T-helper 2 cell (primary cell): ENCODE measurements at places on chromosomes 2 and 18.

- DNase-seq: peak; percentile 59
Observed at GRCh38 chr2:25314514-25315315, 27.0 kb downstream of the DNMT3A start.

GRCh38 chr2:64626146-64626809 is 27.4 kb downstream of the SERTAD2 start:
- DNase-seq: no peak

DNA sequence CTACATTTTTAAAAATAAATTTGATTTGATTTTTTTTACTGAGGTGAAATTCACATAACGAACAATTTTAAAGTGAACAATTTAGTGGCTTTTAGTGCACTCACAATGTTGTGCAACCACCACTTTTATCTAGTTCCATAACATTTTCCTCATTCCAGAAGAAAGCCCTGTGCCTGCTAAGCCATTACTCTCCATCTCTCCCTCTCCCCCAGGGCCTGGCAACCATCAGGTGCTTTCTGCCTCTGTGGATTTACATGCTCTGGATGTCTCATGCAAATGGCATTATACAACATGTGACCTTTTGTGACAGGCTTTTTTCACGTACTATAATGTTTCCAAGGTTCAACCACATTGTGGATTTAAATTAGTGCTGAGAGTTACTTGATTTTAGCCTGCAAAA is 19.9 kb upstream of the LDLRAD4 start:
- DNase-seq: no peak

DNA sequence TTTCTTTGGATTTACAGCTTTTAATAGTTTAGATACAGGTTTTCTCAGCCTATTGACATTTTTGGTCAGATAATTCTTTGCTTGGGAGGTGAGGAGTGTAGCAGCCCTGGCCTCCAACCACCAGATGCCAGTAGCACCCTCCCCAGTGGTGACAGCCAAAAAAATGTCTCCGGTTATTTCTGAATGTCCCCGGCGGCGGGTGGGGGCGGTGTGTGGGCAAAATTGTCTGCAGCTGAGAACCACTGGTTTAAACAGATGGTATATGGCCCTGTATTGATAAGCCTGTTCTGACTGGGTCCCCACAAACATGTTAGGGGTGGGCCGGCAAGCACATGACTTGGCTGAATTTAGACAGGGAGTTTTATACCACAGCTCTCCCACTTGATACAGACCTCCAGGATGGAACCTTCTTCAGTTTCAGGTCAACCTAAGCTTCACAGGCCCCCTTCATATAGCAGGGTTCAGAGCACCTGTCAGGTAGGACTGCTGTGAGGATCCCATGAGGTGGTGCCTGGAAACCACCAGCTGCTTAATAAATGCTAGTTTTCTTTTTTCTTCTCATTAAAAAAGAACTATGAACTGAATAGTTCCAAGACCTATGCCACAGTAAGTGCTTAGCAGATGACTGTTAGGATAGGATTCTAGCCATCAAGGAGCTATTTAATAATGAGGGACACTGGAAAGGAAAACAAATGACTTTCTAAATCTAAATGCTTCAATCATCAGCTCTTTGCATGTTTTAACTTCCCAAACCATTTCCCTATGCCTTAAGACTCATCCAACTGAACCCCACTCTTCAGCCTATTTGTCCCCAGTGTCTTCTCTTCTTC is 18.1 kb downstream of the LPIN2 start:
- DNase-seq: peak; percentile 67

DNA sequence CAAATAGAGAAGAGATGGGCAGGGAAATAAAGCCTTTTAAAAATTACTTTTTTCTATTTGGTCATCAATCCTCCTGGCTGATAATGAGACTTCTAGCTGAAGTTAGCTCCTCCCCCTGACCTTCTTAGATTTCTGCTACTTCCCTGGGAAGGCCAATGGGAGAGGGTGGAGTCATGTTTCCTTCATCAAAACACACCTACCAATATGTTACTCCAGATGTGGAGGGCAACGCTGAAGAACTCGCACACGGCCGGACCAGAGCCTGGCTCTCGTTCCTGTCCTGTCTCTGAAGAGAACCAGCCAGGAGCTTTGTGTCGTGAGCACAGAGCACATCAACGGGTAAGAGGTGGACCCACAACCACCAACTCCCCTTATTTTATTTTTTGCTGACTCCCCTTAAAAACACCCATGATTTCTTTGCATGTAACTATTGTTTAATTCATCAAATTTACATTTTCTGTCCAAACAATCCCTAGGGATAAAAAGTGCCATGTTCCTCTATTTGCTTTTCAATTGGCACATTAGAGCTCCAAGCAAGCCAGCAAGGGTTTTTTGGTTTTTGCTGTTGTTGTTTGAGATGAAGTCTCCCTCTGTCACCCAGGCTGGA is 94.9 kb downstream of the ADD2 start:
- no peak for DNase-seq

GRCh38 chr18:7072593-7072992 is 45.0 kb downstream of the LAMA1 start:
- no peak for DNase-seq

DNA sequence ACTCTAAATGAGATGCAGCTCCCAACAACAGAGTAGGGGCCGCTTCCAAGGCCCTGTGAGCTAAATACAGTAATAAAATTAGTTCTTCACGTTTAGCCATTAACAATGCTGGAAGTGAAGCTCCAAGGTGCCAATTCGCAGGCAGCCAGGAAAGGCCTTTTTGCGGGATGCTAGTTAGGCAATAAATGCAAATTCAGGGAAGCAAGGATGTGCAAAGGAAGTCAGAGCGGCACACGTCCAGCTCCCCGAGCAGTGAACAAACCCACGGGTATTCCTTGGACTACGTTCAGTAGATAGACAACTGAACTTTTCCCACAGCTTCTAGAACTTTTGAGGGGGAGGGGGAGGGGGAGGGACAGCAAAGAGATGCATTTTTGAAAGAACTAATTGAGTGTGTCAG is 6.9 kb downstream of the ZNF516 start:
- no peak for DNase-seq

DNA sequence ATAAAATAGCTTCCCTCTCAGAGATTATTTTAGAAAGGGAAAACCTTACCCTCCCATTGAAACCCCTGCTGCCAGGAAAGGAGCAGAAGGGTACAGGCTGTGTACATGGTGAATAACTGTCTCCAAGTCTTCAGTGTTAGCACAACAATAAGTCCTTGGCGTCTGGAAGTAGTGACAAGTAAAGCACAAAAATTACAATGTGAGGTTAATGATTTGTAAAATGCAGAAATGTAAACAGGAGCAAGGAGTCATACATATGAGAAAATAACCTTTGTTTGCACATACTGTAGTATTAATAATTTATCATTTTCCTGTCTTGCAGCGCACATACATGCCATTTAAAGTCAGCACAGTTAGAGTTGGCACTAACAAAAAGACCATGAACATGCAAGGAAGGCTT is 40.5 kb downstream of the ABHD3 start:
- no peak for DNase-seq

- DNase-seq: no peak
Observed at GRCh38 chr18:51301376-51301775, 103.9 kb upstream of the MEX3C start.

DNA sequence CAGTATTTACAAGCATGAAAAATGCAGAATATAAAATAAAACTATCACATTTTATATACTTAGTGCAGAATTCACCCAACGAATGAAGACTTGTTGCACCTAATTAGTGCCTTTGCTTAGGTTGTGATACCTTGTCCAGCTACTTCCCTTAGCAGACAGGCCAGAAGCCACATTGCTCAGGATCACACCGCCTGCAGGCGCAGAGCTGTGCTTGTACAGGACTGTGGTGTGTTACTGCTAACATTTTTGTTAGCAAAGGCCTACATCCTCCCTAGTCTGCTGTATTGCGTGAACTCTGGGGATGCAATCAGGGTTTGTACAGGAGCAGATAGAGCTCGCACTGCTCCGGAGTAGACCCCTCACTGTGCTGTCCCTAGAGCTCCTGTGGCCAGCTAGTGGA is 336.9 kb downstream of the CBLN2 start:
- DNase-seq: no peak

DNA sequence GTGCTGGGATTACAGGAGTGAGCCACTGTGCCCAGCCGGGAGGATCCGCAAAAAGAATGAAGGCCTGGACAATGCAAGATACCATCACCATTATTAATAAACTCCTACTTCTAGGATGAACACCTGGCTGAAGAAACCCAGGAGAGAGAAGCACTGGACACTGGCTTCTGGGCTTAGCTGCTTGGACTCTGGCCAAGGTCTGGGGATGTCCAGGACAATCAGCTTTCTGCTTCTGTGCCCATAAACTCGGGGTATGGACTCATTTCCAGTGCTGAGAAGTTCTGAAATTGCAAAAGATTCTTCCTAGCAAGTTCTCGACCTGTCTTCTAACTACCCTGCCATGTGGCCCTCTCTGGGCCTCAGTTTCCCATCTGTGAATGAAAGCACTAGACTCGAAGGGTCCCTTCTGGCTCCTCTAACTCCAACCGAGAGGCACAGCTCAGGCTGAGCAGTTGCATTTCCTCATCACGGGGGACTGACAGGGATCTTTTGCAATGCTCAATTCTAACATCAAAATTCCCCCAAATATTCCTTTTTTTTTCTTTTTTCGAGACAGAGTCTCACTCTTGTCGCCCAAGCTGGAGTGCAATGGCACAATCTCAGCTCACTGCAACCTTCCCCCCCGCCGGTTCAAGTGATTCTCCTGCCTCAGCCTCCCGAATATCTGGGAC is 2.4 kb upstream of the SH2D6 start:
- no peak for DNase-seq

GRCh38 chr2:209523041-209523740 is 99.3 kb downstream of the MAP2 start:
- DNase-seq: no peak

GRCh38 chr18:75131381-75132000 is 77.4 kb downstream of the PTGR3 start:
- no peak for DNase-seq

DNA sequence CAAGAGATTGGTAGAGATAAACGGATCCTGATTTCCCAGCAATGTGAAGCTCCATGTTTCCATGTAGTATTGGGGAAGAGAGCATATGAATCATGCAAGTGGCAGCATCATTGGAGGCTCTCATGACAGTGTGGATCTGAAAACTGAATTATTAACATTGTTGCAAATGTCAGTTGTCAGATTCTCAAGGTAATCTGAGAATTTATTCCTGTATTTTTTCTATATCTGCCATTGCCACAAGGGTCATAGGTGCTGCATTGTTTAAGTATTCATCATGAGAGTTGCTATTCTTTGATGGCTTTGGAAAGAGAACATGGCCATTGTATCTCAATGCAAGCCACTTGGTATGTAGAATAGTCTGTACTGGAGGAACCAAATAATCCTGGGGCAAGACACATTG is 1217.0 kb upstream of the ZEB2 start:
- DNase-seq: no peak

DNA sequence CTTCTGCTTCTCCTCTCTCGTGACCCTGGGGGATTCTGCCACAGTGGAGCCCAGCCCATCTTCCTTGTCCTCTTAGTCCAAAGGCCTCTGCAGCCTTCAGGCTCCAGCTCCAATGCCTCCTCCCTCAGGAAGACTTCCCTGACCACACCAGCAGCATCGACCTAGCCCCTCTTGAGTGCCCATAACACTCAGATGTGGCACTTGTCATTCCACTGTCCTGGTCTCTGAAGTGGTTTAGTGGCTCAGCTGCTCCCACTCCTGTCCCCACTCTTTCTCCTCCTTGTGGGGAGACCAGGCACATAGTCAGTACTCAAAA is 97.5 kb downstream of the STPG4 start:
- no peak for DNase-seq

- DNase-seq: no peak
Observed at GRCh38 chr2:213243189-213244044, 40.8 kb upstream of the SPAG16 start.

DNA sequence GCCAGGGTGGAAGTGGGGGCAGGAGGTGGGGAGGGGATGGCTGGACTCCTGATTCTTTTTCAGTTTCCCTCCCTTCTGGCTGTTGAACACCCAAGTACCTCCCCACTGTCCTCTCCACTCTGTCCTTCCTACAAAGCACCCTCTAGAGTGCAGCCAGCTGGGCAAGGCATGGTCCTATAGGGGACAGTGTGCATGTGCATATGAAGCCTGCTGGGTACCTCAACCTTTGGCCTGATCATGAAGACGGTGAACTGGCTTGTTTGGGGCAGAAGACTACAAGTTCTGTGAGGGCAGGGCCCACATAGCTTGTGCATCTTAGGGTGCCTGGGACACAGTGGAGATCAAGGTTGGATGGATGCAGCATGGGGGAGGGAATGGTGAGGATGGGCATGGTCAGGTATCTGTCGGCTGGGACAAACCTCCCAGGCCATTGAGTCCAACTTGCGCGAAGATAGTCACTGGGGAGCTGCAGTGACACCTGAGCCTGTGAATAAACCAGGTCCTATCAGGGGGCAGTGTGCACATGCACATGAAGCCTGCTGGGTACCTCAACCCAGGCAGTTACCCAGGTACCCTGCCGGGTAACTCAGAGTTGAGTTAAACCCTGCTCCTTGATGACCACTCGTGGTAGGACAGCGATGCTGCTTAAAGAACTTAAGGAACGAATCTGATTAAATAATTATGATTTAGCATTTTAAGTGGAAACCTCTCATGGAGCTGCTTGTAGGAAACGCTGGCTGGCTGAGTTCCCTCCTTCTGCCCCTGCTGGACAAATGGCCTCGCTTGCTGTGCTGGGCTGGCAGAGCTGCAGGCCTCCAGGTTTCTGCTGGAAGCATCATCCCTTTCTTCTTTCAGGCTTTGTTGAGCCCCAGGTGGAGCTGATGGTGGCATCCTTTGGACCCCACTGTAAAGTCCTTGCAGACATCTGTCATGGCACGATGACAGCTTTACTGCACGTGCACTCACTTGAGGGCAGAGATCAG is 84.0 kb downstream of the POLR1A start:
- no peak for DNase-seq

GRCh38 chr18:32803568-32803967 is 30.7 kb upstream of the KLHL14 start:
- no peak for DNase-seq

DNA sequence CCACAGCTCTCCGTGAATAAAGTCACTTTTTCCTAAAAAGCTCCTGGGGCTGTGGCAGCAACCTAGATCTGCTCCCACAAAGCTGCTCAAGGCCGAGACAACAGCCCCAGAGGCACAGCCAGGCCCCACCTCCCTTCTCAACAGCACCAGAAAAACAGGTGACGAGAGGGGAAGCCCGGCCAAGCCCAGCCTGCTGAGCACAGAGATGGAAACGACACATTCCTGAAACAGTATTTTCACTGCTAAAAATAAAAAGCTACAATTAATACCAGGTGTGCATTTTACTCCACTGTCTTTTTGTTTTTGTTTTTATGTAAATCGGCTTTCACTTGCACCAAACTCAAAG is 199.3 kb downstream of the HDAC4 start:
- no peak for DNase-seq

GRCh38 chr2:172725746-172726145 is 9.9 kb upstream of the RAPGEF4 start:
- no peak for DNase-seq
